Esophagus squamous epithelium (tissue), 5 donors: ENCODE measurements at places on chromosomes 2 and 18.

GRCh38 chr2:26187537-26188104 lies 14.7 kb downstream of the GAREM2 start:
- DNase-seq, result no peak

GRCh38 chr2:178012639-178013038 lies 59.9 kb downstream of the PDE11A start:
- no peak for DNase-seq

DNA sequence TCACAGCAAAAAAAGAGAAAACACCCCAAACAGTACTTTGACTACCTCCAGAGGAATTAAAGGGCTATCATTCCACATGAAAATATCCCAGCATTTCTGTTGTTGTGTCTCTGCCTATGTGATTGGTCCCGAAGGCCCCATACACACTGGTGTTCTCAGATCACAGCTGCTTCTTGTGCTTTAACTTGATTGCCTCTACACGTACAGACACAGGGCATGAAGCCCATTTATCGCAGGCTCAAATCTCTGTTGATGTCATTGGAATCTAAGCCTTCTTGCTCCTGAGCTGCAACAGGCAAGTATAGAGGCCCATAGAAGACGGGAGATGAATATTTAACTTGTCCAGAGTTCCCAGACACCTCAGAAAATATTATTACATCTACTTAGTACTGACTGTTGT lies 405.2 kb downstream of the NCKAP5 start:
- no peak for DNase-seq

GRCh38 chr2:230678451-230678850 lies 34.2 kb upstream of the CAB39 start:
- no peak for DNase-seq

DNA sequence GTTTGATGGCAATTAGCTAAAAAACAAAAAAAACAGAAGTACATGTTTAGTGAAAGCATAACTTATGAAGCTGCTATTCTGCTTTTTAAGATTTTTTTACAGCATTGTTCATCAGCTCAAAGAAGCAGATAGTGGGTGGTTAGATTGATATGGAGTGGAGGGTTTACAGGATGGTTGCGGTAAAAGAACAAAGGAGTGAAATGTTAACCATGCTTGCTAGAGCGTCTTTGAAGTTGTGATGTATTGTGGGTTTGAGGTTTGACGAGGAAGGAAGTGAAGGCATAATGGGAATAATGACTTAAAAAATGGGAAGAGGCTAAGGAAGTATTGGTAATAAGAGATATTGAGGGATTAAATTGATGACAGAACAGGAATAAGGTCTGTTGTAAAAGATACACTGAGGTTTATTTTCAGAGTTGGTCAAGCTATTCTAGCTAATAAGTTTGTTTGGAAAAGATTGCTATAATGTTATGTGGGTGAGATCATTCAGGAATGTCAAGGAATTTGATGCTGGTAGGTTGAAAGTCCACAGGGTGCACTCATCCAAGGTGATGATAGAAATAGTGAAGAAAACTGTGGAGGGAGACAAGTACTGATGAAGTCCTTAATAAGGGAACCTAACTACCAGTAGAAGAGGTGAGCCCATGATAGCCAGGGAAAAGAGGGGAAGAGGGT lies 14.6 kb downstream of the SPOPL start:
- no peak for DNase-seq

- DNase-seq, result no peak
Observed at GRCh38 chr2:174595891-174596397, 1.7 kb downstream of the WIPF1 start.

GRCh38 chr2:9758741-9759140 lies 84.5 kb upstream of the TAF1B start:
- DNase-seq, result no peak

- no peak for DNase-seq
Observed at GRCh38 chr18:42028247-42028832, 73.3 kb downstream of the PIK3C3 start.

GRCh38 chr2:178193496-178193822 lies 853 bp upstream of the OSBPL6 start:
- DNase-seq, result no peak

DNA sequence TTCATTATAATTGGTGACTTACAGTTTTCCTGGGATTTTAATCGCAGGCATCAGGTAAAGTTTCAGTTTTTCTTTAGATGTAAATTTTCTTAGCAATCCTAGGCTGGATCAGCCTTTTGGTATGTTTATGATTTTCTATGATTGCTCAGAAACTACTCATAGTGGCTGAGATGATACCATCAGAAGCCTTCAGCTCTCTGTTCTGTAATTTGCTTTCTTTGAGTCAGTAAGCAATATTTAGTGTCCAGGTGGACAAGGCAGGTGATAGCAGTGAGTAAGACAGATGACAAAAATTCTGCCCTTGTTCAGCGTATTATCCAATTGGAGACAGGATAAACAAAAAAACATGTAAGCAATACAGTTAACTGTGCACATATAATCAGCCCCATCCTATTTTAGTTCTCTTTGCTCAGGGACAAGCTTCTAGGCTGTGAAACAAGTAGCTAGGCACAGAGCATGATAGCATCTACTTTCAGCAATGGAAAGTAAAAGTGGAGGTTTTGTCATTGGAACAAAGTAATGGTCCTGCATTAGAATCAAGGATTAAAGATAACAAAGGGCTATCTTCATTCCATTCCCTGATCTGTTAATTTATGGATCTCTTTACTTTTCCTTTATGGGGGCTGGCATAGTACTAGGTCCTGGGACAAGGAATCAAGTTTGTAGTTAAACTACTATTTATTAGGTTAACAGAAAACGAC lies 100.8 kb downstream of the EPC2 start:
- DNase-seq, result no peak
